Activated T-helper 2 cell treated with anti-CD3 and anti-CD28 coated beads, Interferon-gamma antibody, Interleukin-2, Interleukin-4, amounts not matched to agents 10 μg/mL and 5 μg/mL and 100 μg/mL, durations not matched to agents 14 hours and 24 hours and 36 hours (primary cell): ENCODE measurements at places on chromosomes 16 and 17.

DNA sequence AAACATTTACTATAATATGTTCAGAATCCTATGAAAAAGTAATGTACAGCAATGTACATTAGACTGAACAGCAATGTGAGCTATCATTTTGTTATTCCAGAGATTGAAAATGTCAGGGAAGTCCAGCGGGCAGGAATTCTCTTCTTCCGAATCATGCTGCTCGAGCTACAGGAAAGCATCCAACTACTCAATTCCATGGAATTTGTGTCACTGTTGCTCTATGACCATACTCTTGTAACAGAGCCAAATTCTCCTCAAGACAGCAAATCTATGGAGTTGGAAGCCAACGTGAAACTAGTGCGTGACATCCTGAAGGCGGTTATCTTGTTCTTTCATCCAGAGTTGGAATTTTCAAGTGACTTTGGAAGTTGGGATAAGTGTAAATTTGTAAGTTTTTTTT lies 24.8 kb upstream of the NSRP1 start:
- no peak for DNase-seq

DNA sequence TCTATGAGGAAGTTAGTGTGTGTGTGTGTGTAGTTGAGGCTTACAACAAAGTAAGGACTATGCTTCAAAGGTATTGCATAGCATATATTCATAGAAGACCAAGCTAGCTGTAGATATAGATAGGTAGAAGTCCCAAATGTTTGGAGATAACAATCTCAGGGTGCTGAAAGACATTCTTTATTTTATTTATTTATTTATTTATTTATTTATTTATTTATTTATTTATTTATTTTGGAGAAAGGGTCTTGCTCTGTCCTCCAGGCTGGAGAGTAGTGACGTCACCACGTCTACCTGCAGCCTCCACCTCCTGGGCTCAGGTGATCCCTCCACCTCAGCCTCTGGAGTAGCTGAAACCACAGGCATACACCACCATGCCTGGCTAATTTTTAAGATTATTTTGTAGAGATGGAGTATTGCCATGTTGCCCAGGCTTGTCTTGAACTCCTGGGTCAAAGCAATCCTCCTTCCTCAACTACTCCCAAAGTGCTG lies 284.6 kb upstream of the KIF2B start:
- DNase-seq: no peak

GRCh38 chr16:65869261-65869660 lies 497.2 kb upstream of the CDH5 start:
- DNase-seq: no peak

DNA sequence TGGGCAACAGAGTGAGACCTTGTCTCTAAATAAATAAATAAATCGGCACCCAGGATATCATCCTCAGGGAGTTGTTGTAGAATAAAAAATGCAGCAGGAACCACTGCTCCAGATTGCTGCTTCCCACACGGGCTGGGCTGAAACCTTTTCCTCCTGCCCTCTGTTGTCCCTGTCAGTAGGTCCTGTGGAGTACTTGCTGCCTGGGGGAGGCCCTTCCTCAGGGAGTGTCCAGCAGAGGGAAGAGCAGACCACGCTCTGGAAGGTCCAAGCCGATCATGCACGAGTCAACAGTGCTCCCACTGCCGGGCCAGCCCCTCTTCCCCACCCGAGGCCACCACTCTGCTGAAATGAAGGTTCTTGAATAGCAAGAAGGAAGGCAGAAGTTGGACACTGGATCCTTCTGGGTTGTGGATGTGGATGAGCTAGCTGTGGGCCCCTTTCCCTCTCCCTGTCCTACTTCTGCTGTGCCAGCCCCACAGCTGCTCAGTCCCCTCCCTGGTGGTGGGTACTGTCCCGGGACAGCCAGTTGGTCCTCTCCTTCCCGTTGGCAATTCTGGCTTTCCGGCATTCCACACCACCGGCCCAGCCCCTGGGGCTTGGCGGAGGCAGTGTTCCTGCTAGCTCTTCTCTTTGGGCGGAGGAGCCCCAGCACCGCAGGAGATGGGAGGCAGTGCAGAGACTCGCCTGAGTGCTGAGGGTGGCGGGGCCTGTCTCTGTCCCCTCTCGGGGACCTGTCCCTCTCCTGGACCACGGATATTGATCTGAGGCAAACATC lies 10.8 kb downstream of the CDK5R1 start:
- no peak for DNase-seq

- no peak for DNase-seq
Observed at GRCh38 chr16:50369133-50369804, 481 bp upstream of the BRD7 start.

DNA sequence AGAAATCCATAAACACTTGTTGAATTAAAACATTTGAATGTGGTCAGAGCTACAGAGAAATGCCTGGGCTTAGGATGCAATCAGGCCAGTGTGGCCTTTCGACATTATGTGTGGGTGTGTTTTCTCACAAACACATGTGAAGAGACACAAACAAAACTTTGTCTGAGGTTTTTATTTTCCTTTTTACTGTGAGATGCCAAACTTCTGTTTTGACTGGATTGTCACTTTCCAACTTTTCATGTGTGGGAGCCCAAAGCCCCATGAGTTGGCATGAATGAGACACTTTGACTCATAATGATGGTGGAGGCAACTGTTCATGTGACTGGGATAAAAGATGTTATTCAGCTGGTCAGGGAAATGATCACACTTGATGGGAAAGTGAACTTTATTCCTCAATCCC lies 71.9 kb upstream of the GAS7 start:
- no peak for DNase-seq

DNA sequence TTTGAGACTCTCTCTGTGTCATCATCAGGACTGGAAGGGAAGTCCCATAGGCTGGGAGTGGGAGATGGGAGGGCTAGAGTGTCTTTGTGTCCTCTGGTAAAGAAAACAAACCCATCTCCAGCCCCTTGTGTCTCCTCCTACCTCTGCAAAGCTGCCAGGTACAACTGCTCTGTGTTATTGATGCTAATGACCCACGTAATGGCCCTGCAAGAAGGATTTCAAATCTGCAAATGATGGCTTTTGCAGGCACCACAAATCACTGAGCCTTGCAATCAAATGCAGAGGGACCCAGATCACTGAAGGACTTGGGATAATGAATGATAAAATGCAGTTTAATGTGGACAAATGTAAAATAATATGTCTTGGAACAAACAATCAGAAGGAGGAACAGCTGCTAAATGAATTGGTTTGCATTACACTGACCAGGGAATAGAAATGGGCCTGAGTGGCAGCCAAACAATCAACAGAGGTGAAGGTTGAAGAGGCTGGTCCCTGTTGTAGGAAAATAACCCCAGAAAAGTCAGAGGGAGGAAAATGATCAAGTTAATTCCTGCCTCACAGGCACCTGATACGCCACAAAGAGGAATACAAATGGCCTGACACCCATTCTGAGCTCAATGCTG lies 425.1 kb downstream of the UTP18 start:
- DNase-seq: no peak
